ENCODE measurements at places on chromosomes 11 and 22. TPM values are rescaled to one million over a fixed set of nuclear protein-coding genes. Genes with fewer than 3 reads are reported as not detected.

GRCh38 chr11:132022285-132022684 is 651.9 kb downstream of the NTM start:
- H3K4me3 ChIP-seq, result no peak overlapping the region
- no peaks in the 10 kb centered on the region for H3K4me1 ChIP-seq
- H3K27me3 ChIP-seq, result no peaks in the 10 kb centered on the region
- no peaks in the 10 kb centered on the region for H3K36me3 ChIP-seq

Gene MYRF
- 0.68 TPM for total RNA-seq

Gene TCIRG1
- 149 TPM for total RNA-seq

Gene OR4D5
- not detected for total RNA-seq

GRCh38 chr11:1671658-1672057 is 25.3 kb upstream of the KRTAP5-6 start:
- no peaks in the 10 kb centered on the region for H3K36me3 ChIP-seq
- no peak overlapping the region for H3K27ac ChIP-seq
- no peak overlapping the region for H3K4me3 ChIP-seq
- no peak for DNase-seq

DNA sequence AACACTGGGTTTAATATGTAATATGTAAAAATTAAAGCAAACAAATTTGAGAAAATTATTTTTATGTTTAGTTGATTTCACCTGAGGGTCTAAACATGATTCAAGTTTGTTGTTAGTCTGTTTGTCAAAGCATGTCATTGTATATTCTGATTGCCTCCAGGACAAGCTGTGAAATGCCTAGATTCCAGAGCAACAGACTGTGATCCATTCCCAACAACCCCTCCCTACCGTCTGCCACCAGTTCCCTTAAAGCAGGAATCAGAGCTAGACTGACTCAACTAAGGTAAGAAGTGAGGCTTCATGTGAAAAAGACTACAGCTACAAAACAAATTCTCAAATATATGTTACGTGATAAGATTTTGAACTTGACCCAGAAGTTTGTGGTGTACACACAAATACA is 304.2 kb downstream of the RAB38 start:
- no peak overlapping the region for H3K4me3 ChIP-seq
- no peaks in the 10 kb centered on the region for H3K27me3 ChIP-seq
- no peak for DNase-seq
- H3K27ac ChIP-seq, result no peak overlapping the region
- no peaks in the 10 kb centered on the region for H3K36me3 ChIP-seq

DNA sequence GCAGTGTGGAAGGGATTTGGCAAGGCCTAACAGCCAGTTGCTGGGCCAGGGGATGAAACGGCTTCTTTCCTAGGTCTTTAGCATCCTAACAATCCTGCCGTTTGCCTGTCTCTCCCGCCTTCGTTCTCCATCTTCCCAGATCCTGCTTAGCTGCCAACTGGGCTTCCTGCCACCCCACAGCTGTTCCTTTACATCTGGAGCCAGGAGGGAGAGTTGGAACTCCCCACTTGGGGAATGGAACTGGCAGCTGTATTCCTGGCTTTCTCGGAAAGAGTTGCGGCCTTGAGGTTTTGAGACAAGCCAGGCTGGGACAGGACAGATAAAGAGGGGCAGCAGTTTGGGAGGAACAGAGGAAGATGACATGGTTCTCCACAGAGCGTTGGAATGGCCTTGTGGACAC is 59.6 kb downstream of the ST3GAL4 start:
- H3K36me3 ChIP-seq, result no peaks in the 10 kb centered on the region
- H3K27ac ChIP-seq, result no peak overlapping the region
- no peak for DNase-seq
- H3K4me3 ChIP-seq, result no peak overlapping the region
- no peaks in the 10 kb centered on the region for H3K27me3 ChIP-seq

- peak overlapping the region; percentile 93 for H3K27ac ChIP-seq
- peak overlapping the region; percentile 69 for H3K4me3 ChIP-seq
- H3K4me1 ChIP-seq, result peaks cover 43% of the 10 kb centered on the region
Observed at GRCh38 chr11:114158886-114159285, 99.4 kb downstream of the ZBTB16 start.

Gene RASSF10
- not detected for total RNA-seq

Gene PVALB
- total RNA-seq, result not detected
